A549 treated with CORT108297 at 1 μM for 4 hours (cell line): ENCODE measurements at places on chromosomes 11 and 22. TPM values are rescaled to one million over a fixed set of nuclear protein-coding genes. Genes with fewer than 3 reads are reported as not detected.

The TBRG1 gene
- 16.2 to 18.0 TPM (median 17.1 TPM) in 5 replicates for total RNA-seq

The ACTN3 gene
- 0.02 to 0.06 TPM in 2 of 5 replicates, not detected in the others for total RNA-seq

The FHIP1B gene
- total RNA-seq = 13.3 to 20.2 TPM (median 17.9 TPM) in 5 replicates

The C22orf42 gene
- not detected in 5 replicates for total RNA-seq

The KDM4D gene
- 0.26 to 0.45 TPM (median 0.39 TPM) in 5 replicates for total RNA-seq

The GP1BB gene
- 0.28 to 1.8 TPM (median 1.6 TPM) in 5 replicates for total RNA-seq

The GGTLC3 gene
- total RNA-seq = not detected in 5 replicates

The MUC6 gene
- total RNA-seq = 0.01 to 0.02 TPM (median 0.01 TPM) in 3 of 5 replicates, not detected in the others

The TENM4 gene
- 0.02 to 0.15 TPM (median 0.13 TPM) in 4 of 5 replicates, not detected in the other for total RNA-seq

The KCNJ1 gene
- not detected in 5 replicates for total RNA-seq

The TSPAN18 gene
- total RNA-seq = 2.0 to 2.4 TPM (median 2.3 TPM) in 5 replicates

The CLCF1 gene
- total RNA-seq = 39.1 to 53.1 TPM (median 45.3 TPM) in 5 replicates

The OR51B4 gene
- total RNA-seq = not detected in 5 replicates

The TIMP3 gene
- 1.5 to 2.7 TPM (median 1.9 TPM) in 5 replicates for total RNA-seq

The CADM1 gene
- total RNA-seq = 16.1 to 26.0 TPM (median 22.8 TPM) in 5 replicates

The ATG16L2 gene
- 3.1 to 5.2 TPM (median 4.5 TPM) in 5 replicates for total RNA-seq

The PLEKHB1 gene
- total RNA-seq = 0.46 to 0.82 TPM (median 0.76 TPM) in 5 replicates

The CALCA gene
- 0.14 TPM in 1 of 5 replicates, not detected in the others for total RNA-seq

The IGSF9B gene
- 0.54 to 1.7 TPM (median 1.1 TPM) in 5 replicates for total RNA-seq

The CD3G gene
- total RNA-seq = not detected in 5 replicates

The ADAMTS8 gene
- 0.37 to 0.66 TPM (median 0.53 TPM) in 5 replicates for total RNA-seq

The MUC5AC gene
- total RNA-seq = 1.9 to 4.1 TPM (median 3.2 TPM) in 5 replicates

The OR51B2 gene
- not detected in 5 replicates for total RNA-seq

The CNTN5 gene
- total RNA-seq = not detected in 5 replicates

The AHNAK gene
- total RNA-seq = 188 to 239 TPM (median 218 TPM) in 5 replicates

The CHADL gene
- not detected in 5 replicates for total RNA-seq

The ANGPTL5 gene
- 0.05 TPM in 2 of 5 replicates, not detected in the others for total RNA-seq

The LINC01488 gene
- total RNA-seq = 0.03 to 0.05 TPM (median 0.05 TPM) in 3 of 5 replicates, not detected in the others

The PLAAT2 gene
- total RNA-seq = 0.18 to 0.60 TPM (median 0.46 TPM) in 5 replicates

The KBTBD3 gene
- 1.1 to 1.6 TPM (median 1.3 TPM) in 5 replicates for total RNA-seq

The MS4A10 gene
- total RNA-seq = not detected in 5 replicates

The TPP1 gene
- 40.5 to 48.1 TPM (median 47.4 TPM) in 5 replicates for total RNA-seq

The CECR2 gene
- 0.06 to 0.12 TPM (median 0.09 TPM) in 5 replicates for total RNA-seq

The P2RX6 gene
- 0.35 to 1.1 TPM (median 0.70 TPM) in 5 replicates for total RNA-seq
